ENCODE measurements at places on chromosomes 5 and 9. TPM values are rescaled to one million over a fixed set of nuclear protein-coding genes. Genes with fewer than 3 reads are reported as not detected.

Gene SEMA5A
- 4.3 TPM for total RNA-seq

Gene SLC46A2
- total RNA-seq, result not detected

Gene CPLANE1
- total RNA-seq, result 31.2 TPM

Gene ALDH1A1
- total RNA-seq, result 188 TPM

Gene LCP2
- total RNA-seq, result not detected

Gene SGCD
- total RNA-seq, result 5.9 TPM

Gene ZNF367
- total RNA-seq, result 5.3 TPM

Gene FCN2
- not detected for total RNA-seq

Gene CTSL
- total RNA-seq, result 38.6 TPM

Gene PPP2R2B
- total RNA-seq, result 1.8 TPM

Gene STARD4
- total RNA-seq, result 41.2 TPM

Gene CER1
- total RNA-seq, result not detected

Gene C5orf15
- 52.0 TPM for total RNA-seq

Gene SPARC
- 55.2 TPM for total RNA-seq

Gene ENTPD8
- total RNA-seq, result 2.7 TPM

Gene CYSRT1
- total RNA-seq, result 1.2 TPM

Gene GBA2
- total RNA-seq, result 130 TPM

Gene DDX4
- not detected for total RNA-seq

Gene ENC1
- total RNA-seq, result 78.7 TPM

Gene GLRA1
- not detected for total RNA-seq

Gene IFNK
- total RNA-seq, result not detected

Gene SPINK13
- total RNA-seq, result not detected

Gene SLC36A2
- not detected for total RNA-seq

Gene IRX2
- total RNA-seq, result 6.0 TPM

Gene CYLC2
- total RNA-seq, result not detected

Gene WNT8A
- not detected for total RNA-seq

Gene ABCA2
- 26.4 TPM for total RNA-seq

Gene IQGAP2
- 17.2 TPM for total RNA-seq

Gene PLPPR1
- total RNA-seq, result 12.2 TPM

Gene KIF4B
- not detected for total RNA-seq

Gene MGAT4B
- total RNA-seq, result 159 TPM

Gene SLC34A1
- total RNA-seq, result not detected

Gene SLC36A3
- not detected for total RNA-seq

Gene ZDHHC12
- total RNA-seq, result 33.7 TPM

Gene PCDHGA9
- total RNA-seq, result 1.8 TPM

Gene ANKRD31
- total RNA-seq, result 0.55 TPM

Gene TOR1A
- total RNA-seq, result 33.1 TPM

Gene IFNA21
- not detected for total RNA-seq

Gene PCDHAC2
- 1.9 TPM for total RNA-seq

Gene FOXD4L4
- 0.19 TPM for total RNA-seq

Gene SLIT3
- total RNA-seq, result 18.8 TPM

Gene TTC33
- total RNA-seq, result 25.4 TPM

Gene RAB14
- 53.7 TPM for total RNA-seq

Gene ASPN
- total RNA-seq, result not detected

Gene ZNF462
- total RNA-seq, result 102 TPM

Gene SPATA31D4
- not detected for total RNA-seq

Gene IPPK
- total RNA-seq, result 10.8 TPM

Gene NREP
- 460 TPM for total RNA-seq

Gene C9orf78
- total RNA-seq, result 30.4 TPM

Gene TARS1
- 168 TPM for total RNA-seq

Gene EGFL7
- total RNA-seq, result 16.3 TPM

Gene FYB1
- not detected for total RNA-seq

Gene SLC6A18
- not detected for total RNA-seq

Gene ALDH1B1
- 32.1 TPM for total RNA-seq

Gene GRXCR2
- not detected for total RNA-seq

Gene DPYSL3
- total RNA-seq, result 56.0 TPM

Gene PCAT7
- 13.1 TPM for total RNA-seq

Data from progenitor cell of endocrine pancreas (in vitro differentiated cells).